Activated CD8-positive, alpha-beta memory T cell treated with anti-CD3 and anti-CD28 coated beads for 1 hour (primary cell): ENCODE measurements at places on chromosomes 3 and 15.

GRCh38 chr3:150454085-150454484 lies 46.0 kb downstream of the TSC22D2 start:
- no peak for DNase-seq

DNA sequence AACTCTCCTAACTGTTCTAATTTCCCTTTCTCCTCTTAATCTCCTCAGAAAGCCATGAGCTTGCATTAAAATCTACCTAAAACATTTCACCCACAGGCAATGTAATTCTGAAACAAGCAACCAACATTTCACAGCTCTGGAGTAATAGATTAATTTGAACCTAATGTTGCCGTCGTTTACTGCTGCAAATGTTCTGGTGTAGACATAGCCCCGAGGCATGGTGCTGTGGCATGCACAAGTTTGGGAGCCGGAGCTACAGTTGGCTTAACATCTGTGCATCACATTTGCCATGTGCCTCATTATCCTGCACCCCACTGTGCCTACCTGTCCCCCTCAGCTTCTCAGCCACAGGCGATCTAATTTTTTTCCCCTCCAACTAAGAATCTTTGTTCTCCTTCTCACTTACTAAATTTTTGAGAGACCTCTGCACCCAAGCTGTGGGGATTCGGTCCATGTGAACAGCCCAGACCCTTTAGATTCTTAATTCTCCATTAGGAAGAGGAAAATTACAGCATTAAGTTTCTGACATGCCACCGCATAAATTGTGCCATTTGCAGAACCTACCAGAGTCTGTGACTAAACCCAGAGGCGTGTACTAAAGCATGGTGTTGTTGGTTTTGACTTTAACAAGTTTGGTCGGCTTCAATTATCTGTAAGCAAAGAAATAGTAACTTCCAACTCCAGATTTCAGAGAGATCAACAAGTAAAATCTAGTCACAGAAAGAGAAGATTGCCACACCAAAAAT lies 419.2 kb downstream of the MECOM start:
- no peak for DNase-seq

- DNase-seq = no peak
Observed at GRCh38 chr3:83426300-83426699, 1532.5 kb upstream of the CADM2 start.

DNA sequence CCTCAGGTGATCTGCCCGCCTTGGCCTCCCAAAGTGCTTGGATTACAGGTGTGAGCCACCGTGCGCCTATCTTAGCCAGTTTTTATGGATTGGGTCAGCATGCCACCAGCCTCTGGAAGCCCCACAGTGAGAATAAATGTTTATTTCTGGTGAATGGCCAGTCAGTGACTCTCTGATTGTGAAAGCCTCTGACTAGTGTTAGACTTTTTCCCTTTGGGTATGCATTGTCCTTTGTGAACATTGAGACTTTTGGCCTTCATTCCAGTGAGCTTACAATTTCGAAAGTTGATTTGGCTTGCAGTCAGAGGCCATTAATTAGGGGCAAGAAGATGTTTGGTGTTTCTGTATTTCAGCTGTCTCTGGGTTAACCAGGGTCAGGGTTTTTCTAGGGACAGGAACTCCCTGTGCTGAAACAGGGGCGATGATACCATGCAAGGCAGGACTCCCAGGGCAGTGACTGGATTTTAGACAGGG lies 274.5 kb upstream of the C2CD4B start:
- no peak for DNase-seq

DNA sequence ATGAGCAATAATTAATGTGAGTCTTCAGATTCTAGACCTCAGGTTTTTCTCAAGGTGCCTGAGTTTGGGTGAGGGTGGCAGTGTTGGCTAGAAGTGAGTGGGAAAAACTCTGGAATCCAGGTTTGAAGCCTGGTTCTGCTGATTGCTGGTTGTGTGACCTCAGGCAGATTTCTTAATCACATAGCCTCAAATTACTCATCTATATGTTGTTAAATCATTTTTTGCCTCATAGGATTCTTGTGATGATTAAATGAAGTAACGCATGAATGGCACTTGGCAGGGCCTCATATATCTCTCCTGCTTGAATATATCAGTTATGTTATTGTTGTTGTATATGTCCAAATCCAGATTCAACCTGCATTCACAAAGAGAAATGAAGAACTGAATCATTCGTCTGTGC lies 60.5 kb downstream of the NR2F2 start:
- DNase-seq = no peak

DNA sequence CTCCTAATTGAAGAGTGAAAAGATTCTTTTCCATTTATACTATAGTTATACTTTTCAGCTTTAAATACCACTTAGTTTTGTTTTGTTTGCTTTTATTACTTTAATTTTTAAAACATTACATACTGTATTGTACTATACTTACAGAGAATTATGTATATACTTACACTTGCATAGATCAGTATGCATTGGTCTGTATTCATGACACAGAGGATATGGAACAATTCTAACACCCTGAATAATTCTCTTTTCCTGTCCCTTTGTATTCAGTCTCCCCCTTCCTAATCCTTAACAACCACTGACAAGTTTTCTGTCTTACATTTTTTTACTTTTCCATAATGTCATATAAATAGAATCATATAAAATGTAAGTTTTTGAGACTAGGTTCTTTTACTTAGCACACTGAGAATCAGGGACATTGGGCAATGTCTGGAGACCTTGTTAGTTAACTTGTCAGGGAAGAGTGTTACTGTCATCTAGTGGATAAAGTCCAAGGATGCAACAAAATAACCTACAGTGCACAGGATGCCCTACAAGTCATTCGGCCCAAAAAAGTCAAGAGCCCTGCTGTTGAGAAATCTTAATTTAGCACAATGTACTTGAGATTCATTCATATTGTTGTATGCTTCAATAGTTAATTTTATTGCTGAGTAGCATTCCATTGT lies 95.7 kb upstream of the MCTP2 start:
- DNase-seq = no peak

- DNase-seq = no peak
Observed at GRCh38 chr3:150248888-150249681, 159.0 kb upstream of the TSC22D2 start.

DNA sequence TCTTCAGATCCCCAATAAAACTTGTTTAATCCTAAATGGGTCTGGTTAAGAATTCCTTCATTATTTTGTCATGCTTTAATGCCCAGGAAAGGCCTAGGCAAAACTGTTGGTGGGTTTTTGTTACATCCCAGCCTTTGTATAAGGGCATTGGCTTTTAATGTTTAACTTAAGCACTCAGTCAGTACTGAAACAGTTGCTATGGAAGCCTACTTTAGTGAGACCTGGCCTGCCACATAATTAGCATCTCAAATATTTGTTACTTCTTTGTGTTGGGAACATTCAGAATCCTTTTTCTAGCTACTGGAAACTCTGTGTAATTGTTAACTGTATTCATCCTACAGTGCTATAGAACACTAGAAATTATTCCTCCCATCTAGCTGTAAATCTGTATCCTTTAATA lies 369.6 kb upstream of the ATP10A start:
- no peak for DNase-seq

DNA sequence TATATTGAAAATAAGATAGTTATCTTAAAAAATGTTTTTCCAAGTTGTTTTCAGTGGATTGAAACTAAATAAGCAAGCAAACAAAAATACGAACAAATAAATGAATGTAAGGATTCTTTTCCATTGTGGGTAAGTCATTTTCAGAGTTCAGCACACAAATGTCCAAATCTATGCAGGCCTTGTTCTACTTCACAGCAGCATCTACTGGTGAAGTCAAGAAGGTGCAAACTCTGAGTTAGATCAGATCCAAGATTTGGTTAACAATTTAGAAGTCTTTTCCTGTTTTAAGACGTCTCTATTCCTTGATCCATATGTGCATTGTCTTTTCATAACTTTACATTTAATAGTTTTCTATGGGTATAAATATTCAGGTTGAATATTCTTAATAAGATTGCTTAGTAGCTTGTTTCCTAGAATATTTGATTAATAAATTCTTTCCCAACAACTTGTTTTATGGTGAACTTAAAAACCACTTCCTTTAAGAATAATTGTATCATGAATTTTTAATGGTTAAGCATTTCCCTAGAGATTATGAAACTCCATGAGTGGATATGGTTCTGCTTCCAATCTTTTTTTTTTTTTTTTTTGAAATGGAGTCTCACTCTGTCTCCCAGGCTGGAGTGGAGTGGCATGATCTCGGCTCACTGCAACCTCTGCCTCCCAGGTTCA lies 10.5 kb downstream of the PTX3 start:
- no peak for DNase-seq

GRCh38 chr3:42269647-42270046 lies 3.7 kb upstream of the CCK start:
- DNase-seq = no peak

GRCh38 chr3:78724859-78725258 lies 1042.9 kb downstream of the ROBO1 start:
- DNase-seq = no peak

DNA sequence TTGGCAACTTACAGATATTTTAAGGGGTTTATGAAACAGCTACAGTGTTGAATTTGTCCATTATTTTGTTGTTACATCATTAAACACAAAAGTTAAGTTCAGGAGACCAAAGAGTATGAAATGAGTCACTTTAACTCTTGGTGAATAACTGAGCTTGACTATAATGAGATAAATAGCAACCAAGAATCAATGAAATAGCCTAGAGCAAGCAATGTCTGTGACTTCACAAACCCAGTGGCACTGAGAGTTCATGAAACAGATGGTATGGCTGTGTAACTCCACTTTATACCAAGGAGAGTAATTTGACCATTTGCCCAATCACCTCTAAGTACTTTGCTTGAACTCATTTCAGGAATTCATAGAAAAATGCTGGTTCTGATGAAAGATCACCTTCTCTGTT lies 169.6 kb upstream of the GADL1 start:
- no peak for DNase-seq

GRCh38 chr3:13077431-13078162 lies 4.4 kb upstream of the IQSEC1 start:
- no peak for DNase-seq

GRCh38 chr15:64892847-64893403 lies 18.8 kb upstream of the ANKDD1A start:
- DNase-seq = no peak

GRCh38 chr3:66398228-66399025 lies 102.4 kb downstream of the LRIG1 start:
- no peak for DNase-seq

DNA sequence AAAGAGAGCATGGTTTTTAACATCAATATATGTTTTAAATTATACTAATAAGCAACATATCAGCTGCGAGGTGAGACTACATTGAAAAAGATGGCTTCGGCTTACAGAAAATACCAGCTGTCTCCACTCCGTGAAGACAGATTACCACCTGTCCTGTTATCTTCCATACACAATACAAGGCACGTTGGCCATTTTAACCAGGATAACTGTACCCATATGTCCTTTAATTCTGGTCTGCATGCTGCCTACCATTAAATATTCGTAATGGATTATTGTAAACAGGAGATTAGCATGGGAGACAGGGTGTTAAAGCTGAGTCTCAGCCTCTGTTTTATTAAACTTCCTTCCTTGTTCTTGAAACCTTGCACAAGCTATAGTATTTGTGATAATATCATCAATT lies 855.5 kb downstream of the ROBO1 start:
- no peak for DNase-seq

DNA sequence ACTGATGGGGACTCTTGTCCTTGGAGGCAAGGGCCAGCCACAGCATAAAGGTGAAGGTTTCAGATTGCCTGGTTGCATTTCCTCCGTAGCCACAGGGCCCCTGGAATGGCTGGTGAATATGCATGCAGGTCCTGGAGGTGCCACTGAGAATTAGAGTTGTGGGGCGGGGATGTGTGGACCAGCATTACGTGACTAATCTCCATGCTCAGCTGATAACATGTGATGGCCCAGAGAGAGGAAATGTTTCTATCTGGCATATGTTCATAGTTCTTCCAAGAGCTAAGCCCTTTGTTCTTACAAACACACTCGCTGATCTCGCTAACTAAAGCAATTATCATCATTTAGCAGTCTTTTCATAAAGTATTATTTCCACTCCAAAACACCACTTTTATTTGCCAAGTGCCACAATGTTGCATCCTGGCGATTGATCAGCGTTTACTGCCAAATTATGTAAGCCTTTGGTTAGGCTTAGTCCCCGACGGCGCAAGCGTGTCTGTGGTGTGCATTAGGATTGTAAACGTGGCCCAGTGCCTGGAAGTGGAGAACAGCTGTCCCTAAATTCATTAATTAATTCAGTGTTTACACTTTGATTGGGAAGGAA lies 55.9 kb downstream of the CGNL1 start:
- no peak for DNase-seq

DNA sequence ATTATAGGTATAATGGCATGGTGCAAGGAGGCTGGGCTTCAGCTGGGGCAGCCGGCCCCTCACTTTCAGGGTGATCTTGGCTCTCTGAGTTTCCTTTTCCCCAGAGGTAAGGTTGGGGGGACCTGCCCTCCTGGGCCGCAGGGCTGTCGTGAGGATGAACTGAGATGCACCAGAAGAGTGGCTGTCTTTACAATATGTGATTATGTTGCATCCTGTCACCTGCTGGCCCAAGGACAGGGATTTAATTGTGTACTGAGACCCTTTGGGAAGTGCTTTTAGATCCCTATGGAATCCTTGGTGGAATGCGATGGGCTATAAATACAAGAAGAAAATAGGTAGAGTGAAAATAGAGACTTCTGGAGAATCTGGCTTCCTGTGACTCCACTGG lies 22.1 kb downstream of the ANAPC13 start:
- no peak for DNase-seq

- DNase-seq = no peak
Observed at GRCh38 chr3:192929146-192929545, 11.5 kb upstream of the MB21D2 start.

DNA sequence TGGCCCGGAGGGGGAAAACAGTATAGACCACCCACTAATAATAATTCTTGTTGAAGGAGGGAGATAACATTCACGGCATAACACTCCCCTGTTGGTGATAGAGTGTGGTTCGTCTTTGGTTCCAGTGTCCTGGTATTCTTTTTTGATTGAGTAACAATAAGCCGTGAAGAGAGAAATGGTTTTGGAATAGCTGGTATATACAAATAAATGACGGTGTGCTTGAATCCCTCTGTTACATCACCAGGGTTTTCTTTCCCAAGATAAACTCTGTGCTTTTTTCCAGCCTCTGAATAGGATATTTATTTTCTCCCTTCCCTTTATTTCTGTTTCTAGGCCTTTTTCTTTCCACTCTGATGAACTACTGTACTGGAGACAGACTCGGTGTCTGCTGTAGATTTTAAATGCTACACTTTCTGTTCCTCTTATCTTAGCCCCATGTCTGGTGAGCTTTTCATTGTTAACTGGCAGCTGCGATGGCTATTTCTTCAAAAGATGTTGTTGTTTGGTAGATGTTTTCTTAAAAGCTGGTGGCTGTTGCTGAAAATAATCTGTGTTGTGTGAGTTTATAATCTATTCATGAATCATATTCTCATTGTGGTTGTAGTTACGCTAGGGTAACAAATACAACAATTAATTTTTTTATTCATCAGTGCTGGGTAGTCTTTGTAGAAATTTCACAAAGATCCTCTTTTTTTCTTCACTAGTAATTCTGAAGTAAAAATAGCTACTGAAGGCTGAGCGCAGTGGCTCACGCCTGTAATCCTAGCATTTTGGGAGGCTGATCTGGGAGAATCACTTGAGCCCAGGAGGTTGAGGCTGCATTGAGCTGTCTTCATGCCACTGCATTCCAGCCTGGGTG lies 15.5 kb upstream of the SCAANT1 start:
- no peak for DNase-seq
